ENCODE measurements at places on chromosomes 1 and 21.
A peak's percentile ranks its signal among the peaks of the same experiment; 100 is the strongest.

DNA sequence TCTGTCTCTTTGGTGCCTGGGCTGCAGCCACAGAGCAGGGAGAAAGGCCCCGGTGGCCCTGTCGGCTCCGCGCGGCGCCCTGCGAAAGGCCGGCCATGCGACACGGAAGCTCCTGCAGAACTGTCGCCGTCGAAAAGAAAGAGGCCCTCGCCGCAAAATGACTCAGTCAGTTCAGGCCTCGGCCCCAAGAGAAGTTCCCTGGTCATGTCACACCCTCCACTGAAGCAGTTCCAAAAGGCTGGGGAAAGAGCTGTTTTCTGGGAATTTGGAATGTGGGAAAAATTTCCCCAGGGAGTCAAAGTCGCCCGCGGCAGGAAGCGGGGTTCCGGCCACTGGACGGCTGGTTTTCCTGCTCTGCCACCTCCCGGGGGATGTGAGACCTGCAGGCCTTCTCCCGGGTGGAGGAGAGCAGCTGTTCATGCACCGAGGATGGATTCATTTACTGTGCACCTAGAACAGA is 115.8 kb upstream of the ZNF678 start:
- no peak for DNase-seq

- no peak for DNase-seq
These were observed 33.9 kb downstream of the LDLRAD2 start for GRCh38 chr1:21845646-21846641.

DNA sequence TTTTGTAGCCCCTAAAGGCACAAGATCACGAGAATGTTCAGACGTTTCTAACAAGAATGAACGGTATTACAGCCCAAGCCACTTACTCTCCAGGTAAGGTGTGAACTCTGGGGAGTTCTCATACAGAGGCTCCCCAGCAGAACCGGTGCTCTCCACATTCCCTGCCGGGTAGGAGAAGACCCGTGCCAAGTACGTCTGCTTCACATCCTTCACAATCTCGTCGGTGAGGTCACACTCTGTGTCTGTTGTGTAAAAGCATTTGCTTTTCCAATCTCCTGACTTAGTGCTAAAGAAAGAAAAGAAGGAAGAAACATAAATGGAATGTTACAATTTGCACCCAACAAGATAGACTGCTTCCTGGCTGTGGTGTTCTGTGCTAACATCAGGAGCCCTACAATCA is 5.7 kb downstream of the F3 start:
- DNase-seq, result no peak

- no peak for DNase-seq
These were observed 32.1 kb upstream of the HIVEP3 start for GRCh38 chr1:41950820-41951219.

DNA sequence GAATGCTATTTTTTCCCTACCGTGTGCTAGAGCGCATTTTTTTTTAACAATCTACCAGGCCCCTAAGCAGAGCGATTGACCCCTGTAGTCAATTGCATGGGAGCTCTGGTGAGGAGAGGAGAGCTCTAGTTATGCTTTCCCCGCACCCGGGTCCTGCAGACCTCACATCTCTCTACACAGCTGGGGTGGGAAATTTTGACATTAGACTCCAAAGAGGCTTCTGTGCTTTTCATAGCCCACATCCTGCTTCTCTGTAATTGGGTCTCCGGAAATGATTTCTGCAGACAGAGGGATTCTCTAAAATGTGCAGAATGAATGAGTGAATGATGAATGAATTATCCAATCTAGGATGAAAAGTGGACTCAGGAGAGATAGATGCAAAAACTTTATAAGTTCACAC is 41.5 kb upstream of the DUSP10 start:
- no peak for DNase-seq

DNA sequence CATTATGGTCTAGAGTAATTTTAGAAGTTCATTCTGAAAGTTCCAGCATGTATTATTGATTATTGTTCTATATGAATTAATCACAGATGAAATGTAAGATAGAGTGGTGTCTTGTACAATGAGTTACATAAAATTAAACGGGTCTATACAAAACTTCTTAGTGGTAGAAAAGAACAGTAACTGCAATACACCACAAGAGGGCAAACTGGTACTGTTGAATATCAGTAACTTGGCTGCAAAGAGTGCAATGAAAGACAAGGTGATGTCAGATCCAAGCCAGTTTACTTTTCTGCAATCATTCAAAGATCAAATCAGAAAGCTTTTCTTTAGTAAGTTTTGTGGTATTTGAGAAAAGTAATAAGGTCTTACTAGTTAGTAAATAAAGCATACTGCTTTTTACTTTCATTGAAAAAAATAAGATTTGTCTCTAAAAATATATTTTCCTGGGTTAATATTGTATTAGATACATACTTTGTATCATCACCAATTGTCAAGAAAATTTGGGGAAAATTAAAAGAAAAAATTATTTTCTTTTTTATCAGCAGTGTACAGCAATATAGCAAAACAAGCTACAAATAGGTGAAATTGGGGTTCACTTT is 66.4 kb upstream of the BTG3 start:
- DNase-seq, result peak; percentile 58

- DNase-seq, result no peak
These were observed 18.7 kb upstream of the RRP15 start for GRCh38 chr1:218266356-218266755.

GRCh38 chr1:41003640-41004220 is 17.8 kb downstream of the SLFNL1 start:
- peak; percentile 98 for DNase-seq

DNA sequence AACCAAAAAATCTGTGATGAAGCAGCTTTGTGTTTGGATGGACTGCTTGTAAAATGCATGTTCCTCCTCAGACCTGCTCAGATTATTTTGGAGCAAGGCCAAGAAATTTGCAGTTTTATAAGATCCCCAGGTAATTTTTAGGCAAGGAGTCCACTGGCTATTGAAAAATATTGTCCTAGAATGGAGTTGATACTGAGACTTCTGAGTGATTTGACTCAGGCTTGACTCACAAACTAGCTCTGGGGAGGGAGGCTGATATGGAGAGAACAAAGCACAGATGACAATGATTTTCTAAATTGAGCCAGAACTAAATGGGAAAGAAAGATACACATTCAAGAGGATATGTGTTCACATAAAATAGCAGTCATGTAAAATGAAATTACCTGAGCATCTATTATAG is 36.7 kb downstream of the AGL start:
- no peak for DNase-seq

DNA sequence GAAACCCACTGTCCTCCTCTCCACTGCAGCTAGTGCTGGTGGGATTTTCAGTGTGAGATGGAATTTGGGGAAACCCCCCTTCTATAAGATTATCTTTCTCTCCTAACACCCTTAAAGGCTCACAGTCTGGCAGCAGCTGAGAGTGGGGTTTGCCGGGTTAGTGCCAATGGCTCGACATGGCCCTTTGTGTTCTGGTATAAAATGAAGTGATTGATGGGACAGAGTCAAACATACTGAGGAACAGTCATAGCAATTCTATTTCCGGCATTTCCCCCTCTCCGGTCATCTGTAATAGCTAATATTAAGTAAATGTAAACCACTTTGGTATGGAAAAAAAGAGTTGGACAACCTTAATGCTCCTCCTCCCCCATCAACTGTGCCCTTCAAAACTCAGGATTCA is 37.6 kb downstream of the TFF3 start:
- DNase-seq, result no peak

DNA sequence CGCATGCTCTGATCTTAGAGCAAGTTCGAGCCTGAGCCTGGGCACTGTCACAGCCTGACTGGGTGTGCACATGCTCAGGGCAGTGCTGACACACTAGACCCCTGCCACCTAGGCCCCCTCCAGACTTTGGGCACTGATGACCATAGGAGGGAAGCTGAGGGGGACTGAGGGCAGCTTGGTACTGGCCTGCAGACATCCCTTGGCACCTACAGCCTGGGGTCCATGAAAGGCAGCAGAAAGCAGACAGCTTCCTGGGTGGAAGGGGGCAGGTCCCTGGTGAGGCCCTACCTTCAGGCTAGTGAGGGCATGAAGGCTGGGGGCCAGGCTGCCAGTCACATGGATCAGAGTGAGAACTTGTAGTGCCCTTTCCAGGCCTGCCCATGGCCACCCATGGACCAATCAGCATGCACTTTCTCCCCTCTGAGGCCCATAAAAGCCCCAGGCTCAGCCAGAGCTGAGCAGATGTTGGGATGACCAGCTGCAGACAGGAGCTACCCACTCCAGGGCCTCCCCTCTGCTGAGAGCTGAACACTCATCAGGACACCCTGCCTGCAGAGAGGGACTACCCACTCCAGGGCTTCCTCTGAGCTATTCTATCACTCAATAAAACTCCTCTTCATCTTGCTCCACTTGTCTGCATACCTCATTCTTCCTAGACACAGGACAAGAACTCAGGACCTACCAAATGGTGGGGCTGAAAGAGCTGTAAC is 680.8 kb downstream of the MATN1 start:
- DNase-seq, result no peak

DNA sequence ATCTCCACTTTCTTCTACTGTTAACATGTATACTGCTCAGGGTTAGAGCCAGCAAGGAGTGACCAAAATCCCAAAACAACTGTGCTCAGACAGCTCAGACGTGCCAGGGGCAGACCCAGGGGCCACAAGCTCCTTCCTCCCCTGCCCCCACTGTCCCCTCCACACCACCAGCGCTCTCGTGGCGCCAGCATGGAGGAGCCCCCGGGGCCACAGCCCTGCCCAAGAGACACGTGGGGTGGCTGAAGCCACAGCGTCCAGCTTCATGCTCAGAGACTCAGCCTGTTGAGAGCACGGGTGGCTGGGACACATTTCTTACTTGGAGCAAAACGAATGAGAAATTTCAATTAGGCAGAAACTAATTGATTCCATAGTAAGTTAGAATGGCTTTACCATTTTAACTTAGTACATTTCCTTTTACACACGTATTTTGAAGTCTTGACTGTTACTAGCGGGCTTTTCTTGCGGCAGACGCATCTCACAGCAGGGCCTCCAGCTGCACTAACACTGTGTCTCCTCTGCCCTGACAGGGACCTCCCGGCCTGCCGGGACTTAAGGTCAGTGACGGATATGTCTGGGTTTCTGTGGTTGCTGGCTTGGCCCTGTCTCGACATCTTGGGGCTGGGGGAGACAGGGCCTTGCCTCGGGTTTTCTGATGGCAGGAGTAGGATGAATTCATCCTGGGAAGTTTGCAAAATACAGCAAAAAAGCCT is 54.2 kb downstream of the SLC19A1 start:
- no peak for DNase-seq

DNA sequence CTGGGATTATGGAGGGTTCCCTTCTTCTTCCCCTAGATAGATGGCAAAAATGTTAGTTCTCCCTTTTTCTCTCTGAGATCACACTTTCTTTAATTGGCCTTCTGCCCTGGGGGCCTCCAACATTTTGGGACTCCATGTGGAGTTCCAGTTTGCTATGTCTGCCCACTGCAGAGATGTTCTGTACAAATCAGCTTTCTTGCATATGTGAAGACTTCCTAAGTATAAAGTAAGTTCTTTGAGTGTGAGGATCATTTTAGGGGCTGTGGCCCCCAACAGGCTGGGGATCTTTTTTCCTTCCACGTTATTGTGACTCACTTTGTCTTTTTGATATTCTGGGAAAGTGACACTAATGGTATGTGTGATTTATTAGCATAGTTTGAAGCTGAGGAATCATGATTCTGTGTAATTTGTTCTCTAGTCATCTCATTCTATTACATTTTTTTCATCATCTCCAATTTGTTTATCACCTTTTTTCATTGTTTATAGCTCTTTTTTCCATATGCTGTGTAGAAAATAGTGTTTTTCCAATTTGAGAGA is 48.2 kb downstream of the HHAT start:
- DNase-seq, result no peak

DNA sequence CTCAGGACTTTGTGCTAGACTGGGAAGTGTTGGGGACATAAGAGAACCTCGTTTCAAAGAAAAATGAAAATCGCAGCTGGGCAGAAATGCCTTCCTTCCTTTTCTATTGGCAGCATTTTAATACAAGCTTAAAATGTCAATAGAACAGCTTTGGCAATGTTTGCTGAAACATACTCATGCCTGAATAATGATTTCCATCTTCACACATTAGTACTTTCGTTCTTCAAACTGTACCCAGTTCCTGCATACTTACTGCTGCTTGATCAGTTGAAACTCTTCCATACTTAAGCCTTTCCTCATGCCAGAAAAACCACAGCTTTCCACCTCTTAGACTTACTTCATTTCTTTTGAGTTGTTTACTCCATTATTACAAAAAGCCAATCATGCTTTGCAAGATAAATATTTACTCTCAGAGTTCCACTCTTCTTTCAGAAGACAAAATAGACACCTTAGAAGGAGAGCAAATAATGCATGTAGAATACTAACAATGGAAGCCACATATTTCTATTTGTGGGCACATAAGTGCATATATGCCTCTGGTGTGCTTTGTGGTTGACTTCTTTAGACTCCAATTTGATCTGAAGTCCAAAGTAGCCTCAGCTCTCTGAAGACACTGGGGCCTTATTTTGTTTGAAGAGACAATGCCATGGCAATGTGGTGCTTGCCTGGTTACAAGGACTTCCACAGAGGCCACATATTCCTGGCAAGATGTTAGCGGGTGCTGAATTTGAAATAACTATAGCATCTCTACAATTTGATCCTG is 22.7 kb upstream of the CD55 start:
- DNase-seq, result peak; percentile 46

- DNase-seq, result no peak
These were observed at the start of gene RGS7 for GRCh38 chr1:241356519-241357365. Gene RGS7 (minus strand): TSS chr1:241357205.

Measured in astrocyte of the cerebellum (primary cell).